Neural cell (in vitro differentiated cells): ENCODE measurements at places on chromosomes 7 and 10. TPM values are rescaled to one million over a fixed set of nuclear protein-coding genes. Genes with fewer than 3 reads are reported as not detected.

COL1A2 gene
- 2.3 and 2.5 TPM in 2 replicates for polyA plus RNA-seq

DRGX gene
- polyA plus RNA-seq: not detected in 2 replicates

ANKRD61 gene
- polyA plus RNA-seq: not detected in 2 replicates

CYP2C8 gene
- 5.1 TPM in 2 replicates for polyA plus RNA-seq

HIP1 gene
- polyA plus RNA-seq: 12.9 and 13.3 TPM in 2 replicates

GBX1 gene
- not detected in 2 replicates for polyA plus RNA-seq
